Spinal cord (tissue), 10 donors: ENCODE measurements at places on chromosomes 6 and 20. TPM values are rescaled to one million over a fixed set of nuclear protein-coding genes. Genes with fewer than 3 reads are reported as not detected.
A peak's percentile ranks its signal among the peaks of the same experiment; 100 is the strongest.

GRCh38 chr20:4726710-4727397 lies 5.1 kb downstream of the PRND start:
- H3K4me1 ChIP-seq = peaks cover 21% of the 10 kb centered on the region
- H3K27me3 ChIP-seq = no peaks in the 10 kb centered on the region
- H3K27ac ChIP-seq = no peak overlapping the region
- DNase-seq = peak; percentile 44

DNA sequence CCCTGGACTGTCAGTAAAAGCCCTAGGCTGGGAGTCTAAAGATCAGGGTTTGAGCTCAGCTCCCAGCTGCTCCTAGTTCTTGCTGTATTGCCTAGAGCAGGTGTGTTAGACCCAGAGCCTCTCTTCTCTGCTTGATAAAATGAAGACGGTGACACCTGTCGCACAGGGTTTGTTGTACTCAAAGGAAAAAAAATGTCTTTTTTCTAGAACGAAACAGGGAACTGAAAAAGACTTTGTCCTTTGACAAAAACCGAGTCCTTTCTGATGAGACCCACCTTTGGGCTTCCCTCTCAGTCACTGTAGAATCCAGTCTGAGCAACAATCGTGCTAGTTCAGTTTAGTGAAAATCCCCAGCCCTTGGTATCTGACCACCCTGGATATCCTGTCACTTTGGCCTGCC lies 102.1 kb upstream of the LAMP5 start:
- DNase-seq = no peak
- H3K27ac ChIP-seq = no peak overlapping the region
- no peak overlapping the region for H3K4me3 ChIP-seq
- H3K36me3 ChIP-seq = no peaks in the 10 kb centered on the region

DNA sequence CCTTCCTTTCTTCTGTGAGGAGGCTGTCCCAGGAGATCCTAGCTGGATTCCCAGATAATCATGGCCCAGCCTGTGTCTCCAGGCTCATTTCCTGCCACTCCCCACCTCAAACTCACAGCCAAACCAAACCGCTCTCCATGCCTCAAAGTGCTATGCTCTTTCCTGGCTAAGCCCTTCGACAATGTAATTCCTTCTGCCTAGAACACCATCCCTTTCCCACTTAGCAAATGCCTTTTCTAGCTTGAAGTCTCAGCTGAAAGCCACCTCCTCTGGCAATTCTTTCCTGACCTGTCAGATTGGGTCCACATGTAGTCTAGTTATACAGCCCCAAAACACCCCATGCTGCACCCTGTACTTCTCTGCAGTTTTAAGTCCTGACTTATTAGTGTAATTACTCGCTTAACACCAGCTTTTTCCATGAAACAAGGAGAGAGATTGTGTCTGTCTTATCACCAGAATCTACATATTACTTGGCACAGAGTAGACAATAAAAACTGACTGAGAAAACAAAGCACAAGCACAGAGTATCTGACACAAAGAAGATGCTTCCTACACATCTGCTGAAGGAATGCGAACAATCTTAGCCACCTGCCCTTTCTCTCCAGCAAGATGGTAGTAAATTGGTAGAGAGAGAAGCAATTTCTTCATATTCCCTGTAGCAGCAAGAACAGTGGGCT lies 5.4 kb downstream of the TRIM26 start:
- peak overlapping the region; percentile 54 for H3K27ac ChIP-seq
- peak; percentile 40 for DNase-seq
- H3K36me3 ChIP-seq = peaks cover 4% of the 10 kb centered on the region
- H3K27me3 ChIP-seq = no peaks in the 10 kb centered on the region

DNA sequence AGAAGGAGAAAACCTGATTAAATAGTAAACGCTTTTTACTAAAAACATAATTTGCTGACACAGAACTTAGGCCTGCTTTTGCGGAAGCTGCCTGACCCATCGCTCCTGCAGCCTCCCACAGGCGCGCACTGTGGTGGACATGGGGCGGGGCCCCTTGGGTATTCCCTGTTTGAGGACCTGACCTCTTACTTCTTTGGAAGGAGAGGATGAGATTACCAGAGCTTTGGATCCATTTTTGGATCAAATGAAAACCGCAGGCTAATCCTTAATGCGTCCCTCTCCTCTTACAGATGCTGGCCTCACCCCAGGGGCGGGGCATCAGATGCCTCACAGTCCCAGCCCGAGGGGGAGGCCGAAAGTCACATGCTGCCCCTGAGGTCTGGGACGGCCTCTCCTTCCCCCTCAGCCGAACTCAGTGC lies 151.0 kb downstream of the SCML4 start:
- no peak overlapping the region for H3K27ac ChIP-seq
- no peak for DNase-seq
- H3K27me3 ChIP-seq = no peaks in the 10 kb centered on the region
- H3K4me1 ChIP-seq = peaks cover 30% of the 10 kb centered on the region

GRCh38 chr20:20732641-20733040 lies 20.2 kb upstream of the RALGAPA2 start:
- DNase-seq = no peak
- H3K4me3 ChIP-seq = no peak overlapping the region

- peak; percentile 51 for DNase-seq
- no peak overlapping the region for H3K27ac ChIP-seq
- no peak overlapping the region for H3K4me3 ChIP-seq
- H3K27me3 ChIP-seq = no peaks in the 10 kb centered on the region
- peaks cover 3% of the 10 kb centered on the region for H3K4me1 ChIP-seq
- no peaks in the 10 kb centered on the region for H3K36me3 ChIP-seq
Measured at GRCh38 chr6:170516783-170517616, 36.1 kb downstream of the PSMB1 start.

DNA sequence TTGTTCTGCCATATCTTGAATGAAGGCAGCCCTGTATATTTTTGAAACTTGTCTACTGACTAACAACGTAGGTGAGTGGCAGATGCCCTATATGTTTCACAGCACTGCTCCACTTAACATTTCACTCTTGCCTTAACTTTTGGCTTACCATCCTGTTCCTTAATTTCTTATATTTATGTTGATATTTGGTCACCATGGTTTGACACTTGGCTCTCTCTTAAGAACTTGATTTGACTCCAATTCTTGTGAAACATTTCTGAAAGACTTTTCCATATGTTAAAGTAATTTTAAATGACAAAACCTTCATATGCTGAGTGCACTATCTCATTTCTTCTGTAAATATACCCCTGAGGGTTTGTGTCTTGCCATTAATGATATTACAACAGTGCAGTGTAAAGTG lies 434.3 kb upstream of the IMPG1 start:
- H3K27ac ChIP-seq = no peak overlapping the region

- no peak overlapping the region for H3K4me3 ChIP-seq
- H3K4me1 ChIP-seq = peaks cover 20% of the 10 kb centered on the region
- H3K27me3 ChIP-seq = no peaks in the 10 kb centered on the region
- no peaks in the 10 kb centered on the region for H3K36me3 ChIP-seq
- DNase-seq = no peak
- H3K27ac ChIP-seq = no peak overlapping the region
Measured at GRCh38 chr6:40406175-40406574, 181.0 kb downstream of the LRFN2 start.

GRCh38 chr6:132798869-132799538 lies 567 bp upstream of the SLC18B1 start:
- no peak for DNase-seq
- peaks cover 4% of the 10 kb centered on the region for H3K4me1 ChIP-seq
- no peaks in the 10 kb centered on the region for H3K27me3 ChIP-seq
- peak overlapping the region; percentile 79 for H3K4me3 ChIP-seq

- H3K27ac ChIP-seq = no peak overlapping the region
- no peak for DNase-seq
Measured at GRCh38 chr6:98777762-98778161, 56.6 kb upstream of the POU3F2 start.

GRCh38 chr20:61886721-61887595 lies 178.7 kb downstream of the TAF4 start:
- H3K27ac ChIP-seq = no peak overlapping the region
- H3K27me3 ChIP-seq = no peaks in the 10 kb centered on the region
- H3K4me1 ChIP-seq = peaks cover 34% of the 10 kb centered on the region
- DNase-seq = peak; percentile 72

DNA sequence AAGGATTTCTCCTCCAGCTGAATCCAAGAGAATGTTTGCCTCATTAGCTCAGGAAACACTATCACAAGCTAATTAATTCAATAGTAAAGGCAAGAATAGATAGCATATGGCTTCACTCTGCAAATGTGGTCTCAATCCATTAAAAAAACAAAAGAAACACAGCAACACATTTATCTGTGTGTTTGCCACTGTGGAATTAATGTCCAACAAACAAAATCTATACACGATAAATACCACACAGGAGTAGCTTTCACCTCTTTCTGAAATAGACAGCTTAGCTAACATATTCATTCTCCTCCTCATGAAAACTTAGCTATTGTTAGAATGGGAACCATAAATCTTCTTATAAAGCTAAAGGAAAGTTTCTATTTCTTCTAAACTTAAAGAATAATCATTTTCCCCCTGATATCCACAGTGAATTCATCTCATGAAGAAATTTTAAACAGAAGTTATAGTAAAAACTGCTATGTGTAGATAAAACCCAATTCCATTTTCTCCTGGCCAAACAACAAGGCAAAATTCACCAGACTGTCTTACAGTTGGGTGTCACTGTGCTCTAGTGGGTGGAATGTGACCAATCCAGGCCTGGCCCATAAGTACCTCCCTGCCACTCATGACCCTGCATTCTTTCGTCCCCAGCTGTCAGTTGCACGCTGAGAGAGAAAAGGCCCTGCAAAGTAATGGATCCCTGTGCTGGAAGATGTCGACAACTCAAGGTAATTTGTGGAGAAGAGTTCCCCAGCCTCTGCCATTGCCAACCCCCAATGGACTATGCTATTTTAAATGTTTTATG lies 92.9 kb upstream of the NRSN1 start:
- H3K4me3 ChIP-seq = no peak overlapping the region
- no peaks in the 10 kb centered on the region for H3K36me3 ChIP-seq
- H3K27ac ChIP-seq = no peak overlapping the region
- no peaks in the 10 kb centered on the region for H3K27me3 ChIP-seq

DNA sequence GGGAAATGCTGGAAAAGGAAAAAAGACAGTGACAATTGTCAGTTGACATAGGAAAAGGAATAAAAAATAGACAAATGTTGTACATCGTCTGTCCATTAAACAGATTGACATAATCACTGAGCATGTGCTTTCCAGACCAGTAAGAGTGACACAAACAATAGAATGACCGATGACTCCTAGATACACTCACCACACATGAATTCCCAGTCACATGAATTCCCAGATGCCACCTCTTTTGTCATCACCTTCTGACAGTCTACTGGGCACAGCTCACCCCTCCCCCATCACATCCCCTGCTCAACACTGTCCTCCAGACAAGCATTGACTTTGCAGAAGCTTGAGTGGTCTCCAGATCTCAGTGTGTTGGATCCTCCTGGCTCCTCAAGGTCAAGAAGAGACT lies 25.9 kb downstream of the POM121L2 start:
- H3K36me3 ChIP-seq = no peaks in the 10 kb centered on the region
- no peak overlapping the region for H3K4me3 ChIP-seq
- no peak overlapping the region for H3K27ac ChIP-seq
- no peaks in the 10 kb centered on the region for H3K4me1 ChIP-seq

GRCh38 chr6:32692019-32692418 lies 25.6 kb upstream of the HLA-DQB1 start:
- H3K4me3 ChIP-seq = no peak overlapping the region
- no peak for DNase-seq
- no peaks in the 10 kb centered on the region for H3K4me1 ChIP-seq
- no peak overlapping the region for H3K27ac ChIP-seq
- H3K27me3 ChIP-seq = no peaks in the 10 kb centered on the region

DNA sequence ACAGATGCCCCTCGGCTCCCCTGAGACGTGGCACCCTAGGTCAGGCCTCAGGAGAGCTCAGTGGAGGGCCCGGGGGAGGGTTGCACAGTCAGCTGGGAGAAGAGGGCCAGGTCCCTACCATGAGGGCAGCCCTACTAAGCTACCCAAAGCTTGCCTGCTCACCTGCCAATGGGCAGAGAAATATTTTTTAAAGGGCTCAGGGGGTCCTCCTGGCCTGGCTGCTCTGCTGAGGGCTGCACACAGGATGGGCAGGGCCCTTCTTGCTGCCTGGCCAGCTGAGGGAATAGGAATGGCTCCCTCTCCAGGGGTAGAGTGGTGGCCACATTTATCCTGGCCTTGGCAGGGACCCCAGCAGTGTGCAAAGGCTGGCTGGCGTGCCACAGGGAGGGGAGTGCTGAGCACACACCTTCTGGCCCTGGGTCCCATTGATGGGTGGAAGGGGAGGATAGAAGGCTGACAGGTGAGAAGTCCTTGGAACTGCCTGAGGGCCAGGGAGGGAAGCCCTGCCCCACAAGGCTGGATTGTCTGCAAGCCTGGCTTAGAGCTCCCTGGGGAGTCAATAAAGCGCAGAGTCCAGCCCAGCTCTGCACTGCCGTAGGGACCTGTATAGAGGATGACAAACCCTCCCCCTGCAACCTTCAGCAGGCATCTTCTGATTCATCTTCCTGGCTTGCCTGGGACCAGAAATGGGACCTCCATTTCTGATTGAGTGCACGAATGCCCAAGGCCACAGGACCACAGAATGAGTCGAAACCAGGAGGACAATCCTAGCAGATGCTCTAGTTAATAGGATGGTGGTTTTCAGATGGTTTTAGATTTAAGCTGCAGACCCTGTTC lies 62.1 kb downstream of the NOL4L start:
- H3K27ac ChIP-seq = peak overlapping the region; percentile 25
- no peaks in the 10 kb centered on the region for H3K27me3 ChIP-seq
- DNase-seq = no peak
- H3K36me3 ChIP-seq = peaks cover 36% of the 10 kb centered on the region

DNA sequence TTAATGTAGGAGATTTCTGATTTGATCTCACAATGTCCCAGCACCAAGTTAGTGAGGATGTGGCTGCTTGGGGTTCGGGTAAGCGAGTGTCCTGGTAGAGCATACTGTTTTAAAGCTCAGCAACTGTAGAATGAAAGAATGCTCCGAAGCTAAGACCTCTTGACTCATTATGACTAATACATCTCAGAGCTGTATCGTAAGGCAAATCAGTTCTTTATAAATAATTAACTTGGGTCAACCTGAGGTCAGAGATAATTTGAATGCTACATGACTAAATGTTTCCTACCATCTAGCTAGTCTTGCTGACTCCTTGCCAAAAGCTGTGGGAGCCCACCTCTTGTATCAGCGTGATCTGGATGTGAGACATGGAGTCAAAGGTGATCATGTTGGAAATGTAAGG lies 128.8 kb upstream of the PDE7B start:
- no peaks in the 10 kb centered on the region for H3K27me3 ChIP-seq
- H3K4me1 ChIP-seq = no peaks in the 10 kb centered on the region
- H3K27ac ChIP-seq = no peak overlapping the region
- H3K36me3 ChIP-seq = no peaks in the 10 kb centered on the region

- H3K4me3 ChIP-seq = no peak overlapping the region
- H3K27me3 ChIP-seq = no peaks in the 10 kb centered on the region
- no peaks in the 10 kb centered on the region for H3K36me3 ChIP-seq
- H3K4me1 ChIP-seq = peaks cover 2% of the 10 kb centered on the region
- no peak for DNase-seq
Measured at GRCh38 chr6:130949553-130949952, 113.5 kb downstream of the EPB41L2 start.

The TAF8 gene
- total RNA-seq = 11.2 TPM

The LAMA5 gene
- total RNA-seq = 15.8 TPM

The GTSF1L gene
- not detected for total RNA-seq

The HLA-DOA gene
- total RNA-seq = 5.8 TPM

The GSTA1 gene
- 0.72 TPM for total RNA-seq

The GJA10 gene
- not detected for total RNA-seq
